ENCODE measurements at places on chromosomes 7 and 10.

DNA sequence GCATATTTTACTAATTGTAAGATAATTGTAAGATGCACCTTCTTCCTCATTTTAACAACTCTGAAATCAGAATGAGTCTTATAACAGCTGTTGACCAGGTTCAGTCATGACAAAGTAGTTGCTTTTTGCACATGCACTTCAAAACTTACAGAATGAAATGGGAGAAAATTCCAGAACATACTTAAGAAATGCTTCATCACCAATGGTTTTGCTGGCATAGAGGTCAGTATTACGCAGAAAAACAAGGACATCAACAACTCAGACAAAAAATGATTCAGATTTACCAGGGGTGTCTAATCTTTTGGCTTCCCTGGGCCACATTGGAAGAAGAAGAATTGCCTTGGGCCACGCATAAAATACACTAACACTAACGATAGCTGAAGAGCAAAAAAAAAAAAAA, 13.3 kb downstream of the COL28A1 start:
- DNase-seq: no peak

- no peak for DNase-seq
These were observed 235.9 kb downstream of the HGF start for GRCh38 chr7:81533931-81534330.

- no peak for DNase-seq
These were observed 150.5 kb downstream of the DKK1 start for GRCh38 chr10:52464368-52465124.

GRCh38 chr10:62917475-62918238, 101.5 kb upstream of the EGR2 start:
- no peak for DNase-seq

DNA sequence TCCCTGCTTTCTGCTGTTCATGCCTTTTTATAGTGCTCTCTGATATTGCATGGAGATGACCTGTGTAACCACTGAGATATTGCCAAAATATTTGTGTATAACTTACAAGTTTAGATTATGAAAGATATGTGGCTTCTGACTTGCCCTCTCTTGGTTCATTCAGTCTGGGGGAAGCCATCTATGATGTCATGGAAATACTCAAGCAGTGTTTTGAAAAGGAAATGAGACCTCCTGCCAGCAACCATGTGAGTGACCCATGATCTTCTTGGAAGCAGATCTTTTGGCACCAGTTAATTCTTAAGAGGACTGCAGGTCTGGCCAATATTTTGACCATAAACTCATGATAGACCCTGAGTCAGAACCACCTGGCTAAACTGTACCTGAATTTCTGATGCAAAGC, 183.0 kb downstream of the THSD7A start:
- no peak for DNase-seq

DNA sequence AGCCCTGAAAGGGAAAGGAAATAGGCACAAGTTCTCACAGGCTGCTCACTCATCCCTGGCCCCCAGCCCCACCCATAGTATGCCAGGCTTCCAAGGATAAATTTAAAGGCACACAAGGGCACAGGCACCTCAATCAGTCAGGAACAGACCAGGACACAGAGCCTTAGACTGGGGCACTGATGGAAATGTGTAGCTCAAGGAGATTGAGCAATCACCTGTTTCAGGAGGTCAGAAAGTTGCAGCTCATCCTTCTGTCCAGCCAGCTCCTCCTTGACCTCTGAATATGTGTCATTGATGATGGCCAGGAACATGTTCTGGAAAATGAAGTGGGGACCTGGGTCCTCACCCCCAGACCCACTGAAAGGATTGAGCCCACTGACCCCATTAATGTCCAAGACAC, 6.6 kb upstream of the BLOC1S2 start:
- no peak for DNase-seq
